ENCODE measurements at places on chromosomes 3 and 15.

GRCh38 chr3:151943539-151943938 is 70.1 kb downstream of the SUCNR1 start:
- no peak overlapping the region for H3K27ac ChIP-seq
- no peaks in the 10 kb centered on the region for H3K4me1 ChIP-seq
- H3K36me3 ChIP-seq = peaks cover 4% of the 10 kb centered on the region
- DNase-seq = no peak

- no peak overlapping the region for H3K4me3 ChIP-seq
- no peaks in the 10 kb centered on the region for H3K36me3 ChIP-seq
- peak overlapping the region; percentile 79 for H3K27ac ChIP-seq
- no peaks in the 10 kb centered on the region for H3K27me3 ChIP-seq
- DNase-seq = no peak
Measured at GRCh38 chr15:99616773-99617342, 51.1 kb downstream of the MEF2A start.

GRCh38 chr3:45224824-45225464 is 1.1 kb downstream of the TMEM158 start:
- peaks cover 15% of the 10 kb centered on the region for H3K4me1 ChIP-seq
- H3K36me3 ChIP-seq = peaks cover 6% of the 10 kb centered on the region
- peak overlapping the region; percentile 94 for H3K4me3 ChIP-seq
- DNase-seq = no peak

DNA sequence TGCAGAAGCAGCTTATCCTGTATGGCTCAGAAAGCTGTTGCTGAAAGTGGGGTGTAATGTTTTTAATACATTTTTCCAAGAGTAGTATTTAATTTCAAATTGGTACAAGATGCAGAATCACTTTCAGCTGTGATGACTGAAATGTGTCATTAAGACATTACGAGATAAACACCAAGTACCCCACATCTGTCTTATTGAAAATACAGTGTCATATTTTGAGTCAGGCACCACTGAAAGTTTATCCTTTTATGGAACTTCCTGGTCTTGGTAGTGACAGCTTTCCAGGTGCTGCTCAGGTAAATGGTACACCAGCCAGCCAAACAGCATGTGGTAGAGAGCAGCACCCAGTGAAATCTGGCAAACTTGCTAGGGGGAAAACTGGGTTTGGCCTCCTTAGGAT is 16.9 kb downstream of the ASTE1 start:
- no peak for DNase-seq
- H3K27ac ChIP-seq = no peak overlapping the region
- H3K36me3 ChIP-seq = peaks cover 10% of the 10 kb centered on the region
- no peak overlapping the region for H3K4me3 ChIP-seq
- peaks cover 5% of the 10 kb centered on the region for H3K4me1 ChIP-seq

GRCh38 chr3:36937492-36937891 is 7.4 kb downstream of the TRANK1 start:
- H3K4me3 ChIP-seq = no peak overlapping the region
- H3K27me3 ChIP-seq = no peaks in the 10 kb centered on the region
- H3K27ac ChIP-seq = no peak overlapping the region
- H3K4me1 ChIP-seq = peaks cover 15% of the 10 kb centered on the region
- DNase-seq = no peak

DNA sequence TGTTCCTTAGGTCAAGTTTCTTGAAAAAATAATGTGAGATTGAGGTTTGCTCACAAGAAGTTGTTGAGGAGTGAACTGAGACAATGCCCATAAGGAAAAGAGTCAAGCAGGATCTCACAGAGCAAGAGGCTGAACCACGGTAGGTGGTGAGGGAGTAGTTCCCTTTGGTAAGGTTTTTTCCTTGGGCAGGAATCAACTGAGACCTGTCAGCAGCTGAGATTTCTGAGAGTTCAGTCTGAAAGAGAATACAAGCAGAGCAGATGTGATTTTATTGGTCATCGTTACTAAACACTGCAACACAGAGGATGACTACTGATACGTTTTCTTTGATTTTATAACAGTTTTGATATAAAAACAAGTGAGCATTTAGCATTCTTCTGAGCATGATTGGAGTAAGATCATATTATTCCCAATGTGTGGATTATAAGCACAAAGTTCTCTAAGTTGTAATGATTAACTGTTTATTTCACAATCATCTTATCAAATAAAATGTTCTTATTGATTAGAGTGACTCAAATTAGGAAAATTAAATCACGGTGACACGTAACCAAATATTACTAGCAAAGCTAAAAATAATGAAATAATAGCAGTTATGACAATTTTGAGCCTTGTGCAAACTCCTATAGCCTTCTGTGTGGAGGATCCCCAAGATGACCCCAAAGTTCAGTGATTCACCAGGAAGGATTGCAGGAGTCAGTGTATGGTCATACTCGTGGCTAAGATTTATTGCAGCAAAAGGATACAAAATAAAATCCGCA is 346.2 kb upstream of the ZNF717 start:
- H3K4me1 ChIP-seq = no peaks in the 10 kb centered on the region
- H3K27me3 ChIP-seq = no peaks in the 10 kb centered on the region
- no peak overlapping the region for H3K4me3 ChIP-seq
- no peak for DNase-seq
- H3K27ac ChIP-seq = no peak overlapping the region
- H3K36me3 ChIP-seq = no peaks in the 10 kb centered on the region

DNA sequence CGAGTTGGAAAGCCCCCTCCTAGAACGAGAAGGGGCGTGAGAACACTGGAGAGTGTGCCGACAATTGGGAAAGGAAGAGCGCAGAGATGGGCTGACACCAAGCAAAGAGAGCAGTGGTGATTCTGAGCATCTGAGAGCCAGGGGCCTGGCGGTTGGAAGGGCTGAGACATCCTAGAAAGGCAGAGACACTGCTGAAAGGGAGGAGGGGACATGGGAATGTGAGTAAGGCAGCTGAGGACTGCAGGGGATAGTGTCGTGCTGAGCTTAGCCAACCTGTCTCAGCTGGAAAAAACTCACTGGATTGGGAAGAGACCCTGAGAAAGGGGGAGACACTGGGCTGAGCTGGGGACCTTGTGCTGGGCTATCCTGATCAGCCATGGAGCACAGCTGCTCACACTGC is 58.1 kb upstream of the SLC6A6 start:
- no peaks in the 10 kb centered on the region for H3K36me3 ChIP-seq
- peaks cover 33% of the 10 kb centered on the region for H3K27me3 ChIP-seq
- DNase-seq = no peak
- no peak overlapping the region for H3K4me3 ChIP-seq
- peaks cover 6% of the 10 kb centered on the region for H3K4me1 ChIP-seq
- H3K27ac ChIP-seq = no peak overlapping the region

DNA sequence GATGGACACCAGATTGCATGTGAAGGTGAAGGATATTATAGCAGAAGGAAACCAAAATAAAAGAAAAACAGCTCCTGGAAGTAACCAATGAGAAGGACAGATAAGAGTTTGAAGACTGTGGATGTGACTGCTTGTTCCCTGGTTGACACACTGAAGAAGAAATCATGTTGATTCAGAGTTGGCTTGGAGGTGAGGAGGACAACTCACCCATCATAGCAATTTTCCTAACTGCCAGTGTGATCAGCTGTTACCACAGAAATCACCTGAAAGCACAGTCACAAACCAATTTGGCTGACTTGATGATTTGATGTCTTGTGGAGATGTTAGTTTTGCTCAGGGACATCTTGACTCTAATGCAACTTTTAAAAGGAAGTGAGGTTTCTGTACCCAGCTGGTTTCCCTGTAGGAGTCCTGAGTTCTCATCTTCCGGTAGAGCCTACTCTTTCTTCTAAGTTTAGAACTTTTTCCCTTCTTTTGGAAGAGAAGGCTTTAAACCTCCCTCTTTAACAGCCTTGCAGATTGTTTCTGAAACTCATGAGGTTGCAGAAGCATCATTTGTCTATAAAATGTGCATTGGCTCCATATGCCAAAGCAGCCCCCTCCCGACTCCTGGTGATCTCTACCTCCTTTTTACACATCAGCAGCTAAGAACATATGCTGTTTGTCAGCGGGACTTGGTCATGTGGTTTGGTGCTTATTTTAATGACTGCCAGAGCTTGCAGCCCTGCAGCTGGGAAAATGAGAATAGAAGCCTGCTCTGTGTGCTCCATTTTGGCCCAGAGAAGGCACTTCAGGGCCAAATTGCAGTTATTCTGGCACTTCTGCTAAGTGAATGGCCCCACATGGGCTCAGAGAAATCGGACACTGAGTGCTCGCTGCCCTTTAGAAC is 10.3 kb downstream of the ATG7 start:
- no peak for DNase-seq
- H3K4me1 ChIP-seq = peaks cover 9% of the 10 kb centered on the region
- no peak overlapping the region for H3K4me3 ChIP-seq
- H3K36me3 ChIP-seq = peaks cover 4% of the 10 kb centered on the region
